ENCODE measurements at places on chromosomes 7 and 10. TPM values are rescaled to one million over a fixed set of nuclear protein-coding genes. Genes with fewer than 3 reads are reported as not detected.

DNA sequence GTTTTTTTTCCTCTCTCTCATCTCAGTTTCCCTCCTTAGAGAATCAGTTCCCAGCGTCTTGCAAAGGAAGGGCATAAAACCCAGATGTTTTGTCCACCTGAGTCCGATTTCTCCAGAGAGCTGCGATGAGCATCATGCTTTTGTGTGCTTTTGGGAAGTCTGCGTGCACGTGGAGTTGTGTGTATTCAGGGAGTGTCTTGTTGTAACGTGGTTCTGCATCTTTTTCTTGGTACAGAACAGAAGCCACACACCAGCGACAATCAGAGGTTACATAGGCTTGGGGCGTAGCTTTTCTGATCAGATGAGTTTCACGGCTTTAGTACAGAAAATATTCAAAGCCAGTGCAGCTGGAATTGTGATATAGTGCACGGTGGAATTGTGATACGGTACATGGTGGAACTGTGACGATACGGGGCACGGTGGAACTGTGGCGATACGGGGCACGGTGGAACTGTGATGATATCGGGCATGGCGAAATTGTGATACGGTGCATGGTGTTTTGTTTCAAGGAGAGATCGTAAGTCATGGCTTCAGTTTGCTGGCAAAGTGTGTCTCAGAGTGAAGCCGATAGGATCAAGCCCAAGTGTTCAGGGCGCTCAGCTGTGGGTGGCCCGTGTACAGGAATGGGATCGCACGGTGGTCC lies 32.8 kb downstream of the FOXK1 start:
- no peak for DNase-seq

DNA sequence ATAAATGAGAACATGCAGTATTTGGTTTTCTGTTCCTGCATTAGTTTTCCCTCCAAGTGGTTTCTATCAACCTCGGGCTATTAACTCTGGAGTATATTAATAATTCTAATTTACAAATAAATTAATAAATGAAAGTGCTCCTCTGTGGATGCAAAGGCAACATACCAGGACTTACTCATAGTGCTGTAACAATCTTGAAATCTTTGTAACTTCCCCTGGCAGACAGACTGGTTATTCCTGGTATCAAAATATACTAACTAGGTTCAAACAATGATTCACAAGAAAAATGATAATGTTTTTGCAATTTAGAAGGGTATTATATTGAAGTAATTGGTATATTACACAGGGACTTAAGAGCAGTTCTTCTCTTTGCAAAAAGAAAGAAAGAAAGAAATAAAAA lies 177.2 kb downstream of the FANK1 start:
- no peak for DNase-seq

PRLHR gene
- not detected for total RNA-seq

GRCh38 chr7:108096996-108097395 lies 33.2 kb downstream of the LAMB4 start:
- DNase-seq = no peak

PRR15 gene
- total RNA-seq = 4.1 TPM

DNA sequence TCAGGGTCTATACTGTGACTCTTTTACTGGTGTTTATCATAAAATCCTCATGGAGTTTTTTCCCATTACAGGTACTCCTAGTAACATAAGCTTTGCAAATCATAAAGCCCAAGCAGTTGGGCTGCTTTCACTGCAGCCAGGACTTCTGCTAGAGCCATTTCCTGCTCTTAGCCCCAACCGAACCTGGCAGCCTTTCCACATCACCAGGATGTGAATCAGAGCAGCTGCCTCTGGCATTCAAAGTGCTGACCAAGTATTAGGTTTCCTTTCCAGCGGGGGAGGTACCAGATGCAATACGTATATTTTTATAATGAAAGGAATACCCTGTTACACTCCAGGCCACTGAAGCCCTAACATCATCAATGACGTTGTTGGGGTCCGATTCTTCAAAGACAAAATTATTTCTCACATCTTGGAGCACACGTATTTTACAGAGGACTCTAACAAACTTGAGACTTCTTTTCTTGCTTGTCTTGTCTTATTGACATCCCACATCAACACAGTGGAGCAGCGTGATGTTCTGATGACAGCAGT lies 3.6 kb upstream of the HTR5A start:
- peak; percentile 40 for DNase-seq

PDK4 gene
- 2.5 TPM for total RNA-seq

AS3MT gene
- total RNA-seq = not detected

DNA sequence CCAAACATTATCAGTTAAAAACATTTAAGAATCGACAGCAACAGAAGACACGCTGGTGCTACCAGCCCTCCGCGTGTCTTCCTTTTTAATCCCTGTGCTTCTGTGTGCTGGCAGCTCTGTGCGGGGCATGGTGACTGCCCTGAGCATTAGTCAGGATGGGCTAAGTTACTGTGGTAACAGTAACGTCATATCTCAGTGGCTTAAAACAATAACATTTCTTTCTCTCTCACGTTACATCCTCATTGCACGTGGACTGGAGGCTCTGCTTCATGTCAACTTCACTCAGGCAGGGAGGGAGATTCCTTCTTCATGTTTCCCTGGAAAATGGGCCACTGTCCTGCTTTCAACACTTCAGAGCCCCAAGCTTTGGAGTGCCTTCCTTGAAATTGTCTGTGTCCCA lies 378.5 kb downstream of the CCSER2 start:
- no peak for DNase-seq

NEUROG3 gene
- not detected for total RNA-seq

GRCh38 chr10:29056729-29057128 lies 232.1 kb upstream of the LYZL1 start:
- DNase-seq = no peak

GNGT1 gene
- not detected for total RNA-seq

COL17A1 gene
- 1.2 TPM for total RNA-seq

DNA sequence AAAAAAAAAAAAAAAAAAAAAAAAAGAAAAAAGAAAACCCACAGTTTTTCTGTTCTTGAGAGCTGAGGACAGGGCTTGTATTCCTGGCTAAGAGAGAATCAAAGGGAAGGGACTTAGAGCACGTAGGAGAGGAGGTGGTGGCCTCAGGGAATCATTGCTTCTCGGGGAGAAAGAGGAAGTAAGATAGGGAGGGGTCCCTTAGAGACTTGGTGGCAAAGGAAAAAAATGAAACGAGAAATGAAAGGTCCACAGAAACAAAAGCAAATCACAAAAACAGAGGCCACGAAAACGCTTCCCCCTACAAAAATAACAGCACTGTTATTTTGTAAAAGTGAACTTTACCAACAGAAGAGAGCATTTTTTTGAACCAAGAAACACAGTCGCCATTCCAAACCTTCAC lies 323.1 kb upstream of the GALNT17 start:
- DNase-seq = no peak

DPYSL4 gene
- 32.9 TPM for total RNA-seq

GRCh38 chr10:87723500-87723899 lies 63.8 kb downstream of the PAPSS2 start:
- peak; percentile 57 for DNase-seq

DNA sequence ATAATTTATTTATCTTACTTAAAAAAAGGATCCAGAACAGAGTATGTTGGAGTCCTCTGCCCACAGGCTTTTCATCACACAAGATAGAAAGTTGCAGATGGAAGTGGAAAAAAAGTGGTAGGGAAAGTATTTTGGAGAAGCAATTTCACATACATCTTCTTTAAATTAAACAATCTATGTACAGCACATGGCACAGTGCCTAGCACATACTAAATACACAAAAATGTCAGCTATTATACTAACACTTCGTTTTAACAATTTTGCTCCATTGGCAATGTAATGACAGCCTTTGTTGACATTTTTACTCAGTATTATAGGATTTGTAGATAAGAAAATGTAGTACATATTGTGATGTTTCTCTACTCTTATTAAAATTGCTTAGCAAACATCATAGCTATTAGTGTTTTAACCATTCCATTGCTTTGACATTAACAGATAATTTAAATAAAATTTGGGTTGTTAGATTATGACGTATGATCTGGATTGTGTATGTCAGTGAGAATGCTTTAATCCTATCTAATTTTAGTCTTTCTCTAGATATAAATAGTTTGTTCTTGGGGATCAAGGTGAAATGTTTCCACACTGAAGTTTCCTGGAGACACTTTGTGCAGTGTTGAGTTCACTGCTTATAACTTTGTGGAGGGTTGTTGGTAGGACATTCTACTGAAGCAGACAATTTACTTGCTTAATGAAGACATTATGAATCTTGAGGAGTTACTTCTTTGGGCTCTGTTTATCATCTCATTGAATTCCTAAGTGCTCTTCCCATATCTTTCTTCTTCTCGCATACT lies 202.8 kb upstream of the DKK1 start:
- DNase-seq = no peak

DNA sequence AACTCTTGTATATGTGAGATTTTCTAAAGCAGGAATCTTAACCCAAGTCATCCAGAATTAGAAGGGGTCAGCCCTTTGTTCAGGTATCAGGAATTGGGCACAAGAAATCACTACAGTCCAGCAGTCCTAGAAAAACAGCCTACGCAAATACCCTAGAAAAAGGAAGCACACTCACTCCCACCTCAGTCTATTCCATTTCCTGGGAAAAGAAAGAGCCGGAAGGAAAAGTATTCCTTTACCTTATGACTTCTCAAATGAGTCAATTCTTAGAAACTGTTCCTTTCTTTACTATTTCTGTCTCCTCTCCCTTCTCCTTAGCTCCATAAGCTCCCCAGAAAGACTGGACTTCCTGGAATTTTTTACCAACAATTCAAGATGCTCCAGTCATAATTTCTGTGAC lies 62.7 kb downstream of the DNAJC12 start:
- peak; percentile 61 for DNase-seq

- DNase-seq = no peak
These were observed 22.7 kb downstream of the LUC7L2 start for GRCh38 chr7:139382439-139382838.

OR6B1 gene
- not detected for total RNA-seq

DNA sequence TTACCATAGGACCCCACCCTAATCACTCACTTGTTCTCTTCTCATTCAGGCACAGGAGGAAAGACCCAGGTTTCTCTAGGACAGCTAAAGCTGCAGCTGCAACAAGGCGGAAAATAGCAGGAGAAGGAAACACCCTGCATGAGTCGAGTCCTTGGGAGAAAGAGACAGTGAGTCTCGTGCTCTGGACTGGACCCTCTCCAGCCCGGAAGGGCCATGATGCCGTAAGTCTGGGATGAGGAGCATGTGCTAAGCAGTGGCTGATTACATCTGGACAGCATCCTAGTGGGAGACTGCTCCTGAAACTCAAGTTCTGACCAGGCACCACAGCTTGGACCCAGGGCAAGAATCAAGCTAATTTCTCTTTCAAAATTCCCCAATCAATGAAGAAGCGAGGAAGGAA lies 39.4 kb downstream of the FBXW4 start:
- no peak for DNase-seq

ABCB8 gene
- 48.5 TPM for total RNA-seq

GRCh38 chr10:130769146-130770017 lies 542.1 kb downstream of the TCERG1L start:
- DNase-seq = no peak

OR2A7 gene
- total RNA-seq = 0.21 TPM

NPY4R2 gene
- not detected for total RNA-seq

DNA sequence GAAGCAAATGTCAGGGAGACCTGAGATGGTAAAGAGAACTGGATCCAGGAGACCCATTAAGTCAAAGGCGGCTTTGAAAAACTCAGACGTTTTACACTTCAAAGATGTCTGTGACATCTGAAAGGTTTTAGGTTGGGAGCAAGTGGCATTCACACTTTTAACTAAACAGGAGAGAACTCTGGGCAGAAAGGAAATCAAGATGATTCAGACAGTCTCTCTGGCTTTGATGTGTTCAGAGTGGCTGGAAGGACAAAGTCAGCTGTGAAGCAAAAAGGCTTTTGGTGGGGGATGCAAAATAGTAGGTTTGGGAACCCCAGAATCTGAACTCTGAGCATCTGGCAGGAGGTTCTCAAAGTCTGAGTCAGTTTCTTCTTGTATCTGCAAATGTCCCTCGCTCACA lies 66.6 kb downstream of the PRKCQ start:
- DNase-seq = no peak

GRCh38 chr7:5750031-5750653 lies 31.3 kb downstream of the RNF216 start:
- DNase-seq = no peak

EMX2 gene
- not detected for total RNA-seq

DNA sequence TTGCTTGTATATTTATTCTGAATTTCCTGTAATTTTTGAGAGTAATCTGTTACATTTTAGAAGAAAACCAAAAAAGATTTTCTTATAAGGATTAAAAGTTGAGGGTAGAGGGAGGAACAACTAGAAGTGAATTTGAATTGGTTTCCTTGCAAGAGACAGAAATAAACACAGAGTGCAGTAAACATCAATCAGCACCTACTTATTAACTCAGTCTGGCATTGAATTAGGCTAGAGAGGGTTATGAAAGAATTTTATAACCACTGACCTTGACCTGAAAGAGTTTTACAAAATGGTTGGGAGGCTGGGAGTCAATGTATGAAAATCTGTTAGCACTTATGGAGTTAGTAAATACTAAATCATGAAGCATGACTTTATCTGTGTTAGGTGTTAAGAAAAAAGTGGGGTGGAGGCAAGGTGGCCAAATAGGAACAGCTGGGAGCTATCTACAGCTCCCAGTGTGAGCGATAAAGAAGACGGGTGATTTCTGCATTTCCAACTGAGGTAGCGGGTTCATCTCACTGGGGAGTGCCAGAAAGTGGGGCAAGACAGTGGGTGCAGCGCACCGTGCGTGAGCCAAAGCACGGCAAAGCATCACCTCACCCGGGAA lies 106.5 kb downstream of the PDE1C start:
- DNase-seq = no peak

FGL2 gene
- not detected for total RNA-seq

- no peak for DNase-seq
These were observed 103.5 kb upstream of the PDLIM1 start for GRCh38 chr10:95394161-95394880.

GRCh38 chr7:95398155-95398940 lies 2.2 kb upstream of the PON3 start:
- DNase-seq = no peak

STAG3 gene
- total RNA-seq = 0.55 TPM

GRCh38 chr10:104045151-104046089 lies 40.3 kb downstream of the COL17A1 start:
- peak; percentile 76 for DNase-seq

TNRC18 gene
- 65.0 TPM for total RNA-seq

DNA sequence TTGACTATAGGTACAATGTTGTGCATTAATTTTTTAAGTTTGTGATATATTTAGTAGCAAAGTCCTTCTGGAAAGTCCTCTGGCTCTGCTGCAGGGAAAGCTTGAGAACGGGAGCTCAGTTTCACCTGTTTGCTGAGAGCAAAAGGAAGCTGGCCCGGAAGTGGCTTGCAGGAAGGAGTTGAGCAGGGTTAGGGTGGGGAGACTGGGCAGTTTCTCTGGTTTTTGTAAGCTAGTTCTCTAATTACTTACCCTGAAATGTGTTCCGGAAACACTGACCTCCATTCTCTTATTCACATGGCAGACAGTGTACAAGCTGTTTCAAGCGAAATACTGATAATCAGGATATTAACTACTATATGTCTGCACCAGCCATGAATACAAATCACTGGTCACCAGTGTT lies 22.3 kb downstream of the MAP3K8 start:
- peak; percentile 52 for DNase-seq

BTBD16 gene
- 0.78 TPM for total RNA-seq
